ENCODE measurements at places on chromosomes 16 and 17.

DNA sequence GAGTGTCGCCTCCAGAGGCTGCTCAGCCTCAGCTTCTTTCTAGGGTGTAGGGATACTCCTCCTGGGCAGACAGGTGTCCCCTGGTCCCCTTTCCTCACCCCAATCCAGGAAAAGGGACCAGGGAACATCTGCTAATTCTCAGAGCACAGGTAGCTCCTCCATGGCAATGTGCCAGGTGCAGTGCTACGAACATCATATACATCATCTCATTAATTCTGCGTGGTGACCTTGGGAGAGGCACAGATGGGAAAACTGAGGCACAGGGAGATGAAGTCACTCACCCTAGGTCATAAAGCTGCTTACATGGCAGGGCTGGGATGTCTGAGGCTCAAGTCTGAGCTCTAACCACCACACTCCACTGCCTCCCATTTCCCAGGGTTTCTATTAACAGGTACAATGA is 11.7 kb downstream of the HDAC5 start:
- DNase-seq, result no peak

- no peak for DNase-seq
Measured at GRCh38 chr17:3865176-3865575, 19.1 kb upstream of the NCBP3 start.

DNA sequence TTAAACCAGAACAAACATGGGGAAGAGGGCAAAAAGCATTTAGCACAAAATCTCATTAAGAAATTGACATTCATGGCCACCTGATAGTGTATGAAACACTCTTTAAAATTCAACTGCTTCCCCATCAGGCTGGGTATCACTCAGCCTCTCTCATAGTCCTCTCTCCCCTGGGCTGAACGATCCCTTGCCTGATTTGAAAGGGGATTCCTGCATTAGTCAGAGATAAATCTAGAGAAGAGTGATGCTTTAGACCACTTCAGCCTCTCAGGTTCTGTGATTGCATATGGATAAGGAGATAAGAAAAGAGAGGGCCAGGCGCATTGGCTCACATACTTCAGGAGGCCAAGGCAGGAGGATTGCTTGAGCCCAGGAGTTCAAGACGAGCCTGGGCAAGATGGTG is 280.0 kb downstream of the SOX9 start:
- no peak for DNase-seq

DNA sequence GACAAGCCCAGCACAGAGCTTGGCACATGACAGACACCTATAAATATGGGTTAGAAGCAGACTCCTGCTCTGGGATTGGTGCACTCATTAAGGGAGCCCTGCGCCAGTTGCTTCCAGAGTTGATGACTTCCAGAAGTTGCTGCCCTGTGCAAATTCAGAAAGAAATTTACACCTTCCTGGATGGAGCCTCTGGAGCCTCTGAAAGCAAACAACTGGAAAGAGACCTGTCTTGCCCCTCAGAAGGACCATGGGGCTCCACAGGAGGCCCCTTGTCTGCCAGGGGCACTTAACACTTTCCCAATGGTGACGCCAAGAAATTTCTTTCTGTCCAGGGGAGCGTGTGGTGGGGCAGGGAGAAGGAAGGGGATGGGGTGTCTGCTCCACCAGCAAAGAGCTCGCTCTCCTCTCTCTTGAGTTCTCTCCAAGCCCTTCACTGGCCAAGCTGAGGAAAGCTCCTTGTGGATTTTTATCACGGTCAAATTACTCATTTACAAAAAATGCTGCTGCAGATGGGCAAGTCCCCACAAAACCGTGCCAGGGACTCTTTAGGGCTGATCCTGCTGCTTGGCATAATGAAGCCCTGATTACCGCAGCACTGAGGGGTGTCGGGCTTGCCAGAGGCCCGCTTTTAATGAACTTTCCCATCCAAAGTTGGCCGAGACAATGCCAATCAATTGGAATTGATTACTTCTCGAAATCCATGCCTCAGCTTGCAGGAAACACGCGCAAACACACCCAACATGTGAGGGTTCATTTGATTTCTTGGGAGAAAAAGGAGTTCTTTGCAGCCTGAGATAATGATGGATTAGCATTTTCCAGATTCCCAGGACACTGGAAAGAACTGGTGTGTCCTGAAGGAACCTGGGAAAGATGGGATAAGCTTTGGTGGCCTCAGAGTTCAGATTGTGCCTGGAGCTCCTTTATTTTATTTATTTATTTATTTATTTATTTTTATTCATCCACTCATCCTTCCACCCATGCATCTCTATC is 583.6 kb upstream of the CDH5 start:
- no peak for DNase-seq

- no peak for DNase-seq
Measured at GRCh38 chr17:28495635-28496034, 10.5 kb upstream of the FOXN1 start.

DNA sequence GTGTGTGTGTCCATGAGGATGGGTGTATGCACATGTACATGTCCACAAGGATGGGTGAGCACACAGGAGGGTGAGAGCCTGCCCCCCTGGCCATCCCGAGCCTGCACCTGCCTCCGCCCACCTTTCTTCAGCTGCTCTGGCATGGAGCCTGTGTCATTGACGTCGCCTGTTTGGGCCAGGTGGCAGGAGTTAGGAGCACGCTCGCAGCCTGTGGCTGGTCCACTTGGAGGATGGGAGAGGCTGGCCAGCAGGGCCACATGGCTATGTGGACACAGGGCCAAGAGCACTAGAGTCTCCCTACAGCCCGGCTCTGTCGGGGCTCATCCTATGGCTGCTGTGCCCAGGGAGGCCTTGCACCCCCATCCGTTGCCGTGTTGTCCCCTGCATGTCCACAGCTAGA is 21.4 kb downstream of the BAHCC1 start:
- no peak for DNase-seq

DNA sequence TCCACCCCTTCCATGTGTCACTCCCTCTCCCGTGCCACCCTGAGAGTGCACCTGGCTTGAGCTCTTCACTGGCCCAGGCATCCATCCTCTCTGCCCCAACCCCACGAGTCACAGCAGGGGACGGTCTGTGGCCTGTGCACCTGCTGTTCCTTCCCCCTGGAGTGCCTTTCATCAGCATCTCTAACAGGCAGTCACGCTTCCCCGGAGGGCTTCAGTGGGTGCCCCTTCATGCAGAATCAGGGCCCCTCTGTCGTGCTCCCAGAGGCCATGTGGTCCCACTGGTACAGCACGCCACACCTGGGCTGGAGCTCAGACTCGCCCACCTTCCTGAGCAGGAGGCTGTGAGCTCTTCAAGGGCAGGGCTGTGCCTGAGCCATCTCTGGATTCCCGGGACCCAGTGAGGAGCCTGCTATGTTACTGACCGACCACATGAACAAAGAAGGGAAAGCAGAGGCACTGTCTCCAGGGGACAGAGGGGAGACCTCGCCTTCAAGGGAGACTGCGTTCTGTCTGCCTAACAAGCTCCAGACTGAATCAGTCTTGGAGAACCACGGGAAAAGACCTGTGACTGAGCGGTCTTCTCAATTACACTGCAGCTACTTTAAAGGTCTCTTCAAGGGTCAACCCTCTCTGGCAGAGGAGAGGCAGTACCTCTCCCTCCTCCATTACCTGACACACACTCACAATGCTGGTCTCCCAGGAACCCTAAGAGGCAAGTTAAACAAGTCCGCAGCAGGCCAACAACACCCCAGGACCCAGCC is 78.8 kb upstream of the DOC2B start:
- no peak for DNase-seq

- DNase-seq, result peak; percentile 69
Measured at GRCh38 chr16:50152807-50153595, at the start of gene TENT4B. Gene TENT4B, plus strand, starts transcription at chr16:50153306. Its CDS starts 316 bp downstream, at chr16:50153622.

- DNase-seq, result no peak
Measured at GRCh38 chr17:63514477-63514876, 8.7 kb upstream of the KCNH6 start.

GRCh38 chr16:84414789-84415326 is 46.5 kb downstream of the ATP2C2 start:
- no peak for DNase-seq

- DNase-seq, result no peak
Measured at GRCh38 chr16:55015181-55015913, 84.7 kb downstream of the IRX5 start.

GRCh38 chr16:48164907-48165715 is 9.3 kb upstream of the ABCC12 start:
- DNase-seq, result peak; percentile 48

- DNase-seq, result peak; percentile 15
Measured at GRCh38 chr16:77383606-77384187, 51.1 kb downstream of the ADAMTS18 start.

GRCh38 chr17:27567563-27567859 is 63.5 kb upstream of the LGALS9 start:
- no peak for DNase-seq

DNA sequence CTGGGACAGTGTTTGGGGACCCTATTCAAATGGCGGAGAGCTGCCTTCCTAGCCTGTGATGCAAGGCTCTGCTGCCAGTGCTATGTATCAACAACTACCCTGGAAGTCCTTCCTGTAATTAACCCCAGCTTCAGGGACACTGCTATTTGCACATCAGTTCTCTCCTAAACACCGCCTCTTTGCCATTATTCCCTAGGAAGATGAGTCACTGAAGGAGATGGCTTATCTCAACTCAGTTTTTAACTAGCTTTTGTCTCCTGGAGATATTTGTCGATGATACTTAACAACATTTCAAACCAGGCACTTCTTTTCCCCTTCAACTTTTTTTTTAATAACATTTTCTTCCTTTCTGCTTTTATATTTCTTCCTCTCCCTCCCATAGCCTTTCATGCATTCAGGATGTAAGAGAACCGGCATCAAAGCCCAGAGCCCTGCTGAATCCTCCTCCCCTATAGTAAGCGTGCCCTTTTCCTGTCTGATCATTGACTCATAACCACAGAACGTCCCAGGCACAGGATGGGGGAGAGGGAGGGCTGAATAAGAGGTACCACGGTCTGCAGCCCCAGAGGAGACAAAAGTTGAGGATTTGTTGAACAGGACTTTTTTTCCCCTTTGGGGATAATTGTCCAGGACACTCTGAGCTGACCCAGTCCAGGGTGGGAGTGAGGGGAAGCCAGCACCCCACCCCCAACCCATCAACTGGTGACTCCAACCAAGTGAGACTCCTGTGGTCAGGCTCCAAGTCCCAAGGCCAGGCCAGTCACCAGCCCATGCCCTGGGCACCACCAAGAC is 387.8 kb upstream of the SALL1 start:
- peak; percentile 88 for DNase-seq

GRCh38 chr16:85126705-85127378 is 14.6 kb upstream of the CIBAR2 start:
- DNase-seq, result peak; percentile 34

DNA sequence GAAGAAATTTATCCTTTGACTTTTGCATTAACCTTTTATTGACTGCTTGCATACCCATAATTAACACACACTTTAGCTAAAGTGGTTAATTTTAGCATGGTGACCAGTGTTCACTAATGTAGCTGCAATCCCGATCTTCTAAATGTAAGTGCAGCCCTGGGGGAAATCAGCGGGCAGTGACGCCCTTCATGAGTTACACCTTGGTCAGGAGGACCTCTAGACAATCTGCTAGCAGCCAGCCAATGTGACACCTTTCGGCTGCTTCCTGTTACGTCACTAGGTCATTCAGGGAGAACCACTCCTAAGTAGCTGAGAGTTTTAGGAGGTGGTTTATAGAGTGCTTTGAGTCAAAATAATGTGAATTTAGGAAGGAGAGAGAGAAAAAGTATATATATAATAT is 180.5 kb downstream of the IRX3 start:
- no peak for DNase-seq

- no peak for DNase-seq
Measured at GRCh38 chr17:8101721-8102120, 14.2 kb upstream of the ALOX12B start.

- no peak for DNase-seq
Measured at GRCh38 chr16:12497526-12497925, 306.2 kb downstream of the CPPED1 start.

GRCh38 chr17:79465011-79465680 is 145.7 kb downstream of the RBFOX3 start:
- DNase-seq, result no peak

GRCh38 chr16:11258553-11259492 is 2.8 kb upstream of the SOCS1 start:
- DNase-seq, result peak; percentile 35

DNA sequence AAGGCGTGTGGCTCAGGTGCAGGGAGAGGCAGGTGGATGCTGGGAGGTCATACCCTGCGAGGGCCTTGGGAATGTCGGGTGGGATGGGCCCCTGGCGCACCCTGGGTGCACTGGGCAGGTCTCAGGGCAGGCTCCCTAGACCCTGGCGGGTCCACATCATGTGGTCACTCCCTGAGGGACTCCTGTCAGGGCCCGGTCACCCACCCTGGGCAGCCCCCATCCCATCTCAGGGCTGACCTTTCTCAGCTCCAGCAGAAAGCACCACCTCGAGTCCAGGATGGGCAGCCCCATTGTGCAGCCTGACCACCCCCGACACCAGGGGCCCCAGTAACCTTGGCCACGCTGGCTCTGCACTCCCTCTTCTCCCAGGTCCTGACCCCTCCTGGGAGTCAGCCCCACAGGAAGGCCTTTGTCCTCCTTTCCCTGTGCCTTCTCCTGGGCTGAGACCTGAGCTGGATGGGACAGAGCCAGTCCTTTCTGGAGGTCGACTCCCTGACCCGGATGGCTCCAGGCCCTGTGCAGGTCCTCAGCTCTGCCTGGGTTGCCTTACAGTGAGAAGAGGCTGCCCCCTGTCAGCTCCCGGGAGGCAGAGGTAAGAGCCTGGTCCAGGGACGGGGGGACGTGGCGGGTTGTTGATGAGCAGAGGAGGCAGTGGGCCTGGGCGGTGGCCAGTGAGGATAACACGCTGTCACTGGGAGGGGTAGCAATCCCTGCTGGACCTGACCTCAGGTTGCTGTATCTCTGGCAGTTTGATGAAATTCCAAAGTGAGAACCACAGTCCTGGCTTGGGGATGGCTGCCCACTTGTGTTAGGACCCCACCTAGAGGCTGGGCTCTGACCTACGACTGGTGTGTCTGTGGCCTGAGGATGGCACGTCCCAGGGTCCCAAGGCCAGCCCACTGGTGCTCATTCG is 77.9 kb downstream of the GOSR1 start:
- DNase-seq, result no peak

- DNase-seq, result no peak
Measured at GRCh38 chr17:58311429-58311894, 17.1 kb downstream of the TSPOAP1 start.

DNA sequence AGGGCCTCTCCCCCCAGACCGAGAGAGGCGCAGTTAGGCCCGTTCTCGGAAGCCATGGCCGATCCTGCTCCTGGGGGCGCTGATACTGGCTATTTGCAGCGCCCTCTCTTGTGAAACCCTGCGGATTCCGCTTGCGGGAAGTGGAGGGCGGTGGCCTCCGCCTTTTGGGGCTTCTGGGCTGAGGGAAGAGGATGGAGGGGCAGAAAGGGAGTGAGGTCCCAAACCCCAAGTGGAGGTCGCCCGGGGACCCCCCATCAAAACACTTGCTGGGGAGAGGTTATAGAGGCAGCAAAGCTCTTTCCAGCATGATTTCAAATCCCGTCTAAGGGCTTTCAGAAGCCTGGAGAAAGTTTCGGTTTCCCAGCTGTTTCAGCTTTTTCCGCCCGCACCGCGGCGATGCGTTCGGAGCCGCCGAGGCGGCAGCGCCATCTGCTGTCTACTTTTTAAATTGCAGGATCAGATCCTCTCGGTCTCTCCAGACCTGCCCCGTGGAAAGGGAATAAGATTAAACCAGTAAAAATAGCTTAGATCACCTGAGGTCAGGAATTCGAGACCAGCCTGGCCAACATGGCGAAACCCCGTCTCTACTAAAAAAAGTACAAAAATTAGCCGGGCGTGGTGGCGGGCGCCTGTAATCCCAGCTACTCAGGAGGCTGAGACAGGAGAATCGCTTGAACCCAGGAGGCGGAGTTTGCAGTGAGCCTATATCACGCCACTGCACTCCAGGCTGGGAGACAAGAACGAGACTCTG is 15.8 kb downstream of the SNX20 start:
- DNase-seq, result peak; percentile 58

GRCh38 chr16:3988824-3989223 is 108.3 kb upstream of the CREBBP start:
- DNase-seq, result no peak

All from COLO829 (cell line).